Activated naive CD4-positive, alpha-beta T cell treated with anti-CD3 and anti-CD28 coated beads for 36 hours (primary cell): ENCODE measurements at places on chromosomes 2 and 18.

GRCh38 chr18:64333584-64333983, 184.7 kb upstream of the LINC00305 start:
- no peak for DNase-seq

- no peak for DNase-seq
Observed at GRCh38 chr2:48233005-48233404, 296.9 kb upstream of the STON1 start.

DNA sequence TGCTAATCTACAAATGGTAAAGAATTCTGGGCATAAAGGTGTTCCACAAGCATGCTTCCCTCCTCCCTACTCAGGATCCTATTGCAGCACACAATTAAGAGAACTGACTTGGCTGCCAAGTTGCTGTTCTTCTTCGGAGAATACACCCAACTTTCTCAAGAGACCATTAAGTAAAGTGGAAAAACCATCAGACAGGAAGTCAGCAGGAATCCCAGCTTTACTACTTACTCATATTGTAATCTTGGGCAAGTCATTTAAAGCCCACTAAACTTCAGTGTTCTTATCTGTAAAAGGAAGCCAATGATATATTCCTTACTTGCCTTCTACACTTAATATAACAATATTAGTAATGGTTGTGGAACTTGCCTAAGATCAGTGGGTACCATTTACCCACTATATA, 37.8 kb downstream of the PSTPIP2 start:
- no peak for DNase-seq

- DNase-seq, result no peak
Observed at GRCh38 chr2:127358044-127358443, 29.7 kb downstream of the MAP3K2 start.

DNA sequence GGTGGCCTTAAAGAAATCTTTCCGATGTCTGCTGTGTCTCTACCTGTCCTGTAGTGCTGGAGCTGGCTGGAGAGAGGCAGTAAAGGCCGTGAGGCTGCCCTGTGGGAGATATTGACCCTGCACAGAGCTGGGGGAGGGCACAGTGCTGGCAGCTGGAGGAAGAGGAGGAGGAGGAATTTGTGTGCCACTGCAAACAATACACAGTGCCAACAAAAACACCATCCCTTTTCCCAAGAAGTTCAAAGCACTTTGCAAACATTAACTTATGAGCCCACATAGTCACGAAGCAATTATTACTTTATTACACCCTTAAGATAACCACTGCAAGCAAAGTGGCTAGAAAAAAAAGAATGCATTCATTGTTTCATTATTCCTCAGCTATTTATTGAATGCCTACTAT, 45.0 kb upstream of the CYTIP start:
- no peak for DNase-seq

DNA sequence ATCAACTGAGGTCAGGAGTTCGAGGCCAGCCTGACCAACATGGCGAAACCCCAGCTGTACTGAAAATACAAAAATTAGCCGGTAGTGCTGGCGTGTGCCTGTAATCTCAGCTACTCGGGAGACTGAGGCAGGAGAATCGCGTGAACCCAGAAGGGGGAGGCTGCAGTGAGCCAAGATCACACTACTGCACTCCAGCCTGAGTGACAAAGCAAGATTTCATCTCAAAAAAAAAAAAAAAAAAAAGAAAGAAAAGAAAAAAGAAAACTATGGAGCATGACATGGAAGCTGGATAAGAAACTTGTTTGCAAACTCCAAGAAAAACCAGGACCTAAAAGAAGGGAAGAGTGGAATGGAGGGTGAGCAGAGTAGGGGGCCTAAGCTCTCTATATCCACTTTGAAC, 1.9 kb upstream of the CHMP1B start:
- no peak for DNase-seq

- no peak for DNase-seq
Observed at GRCh38 chr18:58021504-58021903, 22.5 kb upstream of the NEDD4L start.

GRCh38 chr18:49094136-49094535, 143.4 kb upstream of the SMAD7 start:
- no peak for DNase-seq

GRCh38 chr18:26429535-26430226, 118.7 kb downstream of the KCTD1 start:
- DNase-seq, result no peak

- no peak for DNase-seq
Observed at GRCh38 chr2:54240515-54241469, 15.2 kb downstream of the TSPYL6 start.

DNA sequence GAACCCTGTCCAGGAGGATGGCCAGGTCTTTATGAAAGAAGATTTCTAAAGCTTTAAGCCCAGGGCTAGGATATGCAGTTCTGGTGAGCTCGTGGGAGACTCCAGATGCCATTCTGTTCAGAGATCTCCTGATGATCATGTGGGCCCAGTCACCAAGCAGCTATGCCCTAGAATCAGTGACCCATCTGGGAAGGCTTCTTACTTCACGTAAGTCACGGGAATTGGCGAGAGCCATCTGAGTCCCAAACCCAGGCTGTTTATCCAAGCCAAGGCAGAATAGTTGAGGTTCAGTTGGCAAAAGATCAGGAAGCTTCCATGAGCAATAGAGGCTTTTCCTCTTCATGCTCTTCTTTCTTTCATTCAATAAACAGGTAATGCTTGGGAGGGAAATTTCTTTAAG, 23.9 kb downstream of the ANTXR1 start:
- no peak for DNase-seq

- no peak for DNase-seq
Observed at GRCh38 chr18:63063171-63063570, 256.4 kb downstream of the BCL2 start.

- no peak for DNase-seq
Observed at GRCh38 chr2:235495373-235496238, 1.8 kb downstream of the AGAP1 start.

DNA sequence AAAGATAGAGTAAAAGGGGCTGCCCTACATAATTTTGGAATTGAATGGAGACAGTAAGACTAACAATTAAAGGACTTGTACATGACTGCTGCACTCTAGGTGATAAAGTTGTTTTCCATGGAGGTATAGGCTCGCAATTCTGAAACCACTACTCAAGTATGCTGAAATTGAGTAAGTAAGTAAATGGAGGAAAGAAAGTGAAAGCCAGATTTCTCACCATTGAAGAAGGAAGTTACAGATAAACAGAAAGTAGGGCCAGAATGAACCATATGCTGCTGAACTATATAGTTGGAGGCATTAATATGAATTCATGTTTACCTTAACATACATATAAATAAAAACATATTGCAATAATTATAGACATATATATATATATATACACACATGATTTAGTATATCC, 225.7 kb upstream of the ST6GAL2 start:
- no peak for DNase-seq

DNA sequence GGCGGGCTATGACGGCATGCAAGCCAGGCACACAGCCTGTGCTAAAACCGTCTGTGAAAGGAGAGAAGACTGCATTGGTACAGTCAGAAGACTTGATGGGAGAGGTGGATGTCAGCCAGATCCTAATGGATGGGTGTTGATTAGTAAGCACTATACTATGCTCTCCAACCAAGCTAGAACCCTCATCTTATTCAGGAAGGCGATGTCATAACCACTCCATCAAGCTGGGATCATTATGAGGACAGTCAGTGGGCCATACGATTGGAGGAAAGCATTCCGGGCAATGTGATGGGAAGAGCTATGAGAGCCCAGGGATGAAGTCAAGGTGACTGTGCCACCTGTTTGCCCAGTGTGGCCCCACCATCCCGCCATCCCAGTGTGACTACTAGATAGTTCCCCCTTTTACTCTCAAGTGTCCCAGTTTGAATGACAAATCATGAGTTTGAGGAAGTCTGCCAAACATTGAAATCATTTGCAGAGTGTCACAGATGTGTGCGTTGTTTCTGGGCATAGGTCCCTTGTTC, 66.4 kb downstream of the MRPS9 start:
- no peak for DNase-seq
